Type B pancreatic cell (in vitro differentiated cells): ENCODE measurements at places on chromosomes 1 and 21.
A peak's percentile ranks its signal among the peaks of the same experiment; 100 is the strongest.

DNA sequence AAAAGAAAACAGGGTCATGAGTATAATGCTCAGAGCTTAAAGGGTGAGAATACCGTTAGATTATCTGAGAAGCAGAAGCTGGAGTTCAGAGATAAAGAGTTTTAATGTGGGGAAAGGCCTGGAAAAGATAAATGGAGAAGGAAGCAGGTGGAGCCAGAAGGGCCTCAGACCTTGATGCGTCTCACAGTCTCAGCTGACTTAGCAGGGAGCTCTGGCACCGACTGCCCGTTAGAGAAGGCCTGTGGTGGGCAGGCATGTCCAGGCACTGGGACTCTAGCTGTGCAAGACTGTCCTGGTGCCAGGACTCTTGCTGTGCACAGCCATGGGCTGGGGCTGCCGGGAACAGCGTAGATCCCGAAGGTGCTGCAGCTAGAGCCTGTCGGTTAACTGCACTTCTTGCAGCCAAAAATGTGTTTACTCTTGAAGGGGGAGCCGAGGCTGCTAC is 3.8 kb upstream of the SLAMF9 start:
- H3K4me3 ChIP-seq = no peak overlapping the region
- H3K36me3 ChIP-seq = no peaks in the 10 kb centered on the region
- peaks cover 13% of the 10 kb centered on the region for H3K27me3 ChIP-seq
- no peak for DNase-seq

DNA sequence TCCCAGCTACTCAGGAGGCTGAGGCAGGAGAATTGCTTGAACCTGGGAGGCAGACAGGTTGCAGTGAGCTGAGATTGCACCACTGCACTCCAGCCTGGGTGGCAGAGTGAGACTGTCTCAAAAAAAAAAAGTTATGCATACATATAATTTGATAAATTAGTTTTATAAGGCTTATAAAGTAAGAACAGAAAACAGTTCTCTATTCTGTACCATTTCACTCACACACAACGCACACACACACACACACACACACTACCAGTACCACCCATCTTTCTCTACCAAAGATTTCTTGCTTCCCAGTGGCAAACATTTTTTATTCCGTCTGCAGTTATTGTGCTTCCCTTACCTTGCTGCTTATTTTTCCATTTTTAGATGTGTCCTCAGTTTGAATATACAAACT is 46.4 kb upstream of the FASLG start:
- no peaks in the 10 kb centered on the region for H3K27me3 ChIP-seq
- no peak overlapping the region for H3K27ac ChIP-seq
- H3K36me3 ChIP-seq = peaks cover 25% of the 10 kb centered on the region

DNA sequence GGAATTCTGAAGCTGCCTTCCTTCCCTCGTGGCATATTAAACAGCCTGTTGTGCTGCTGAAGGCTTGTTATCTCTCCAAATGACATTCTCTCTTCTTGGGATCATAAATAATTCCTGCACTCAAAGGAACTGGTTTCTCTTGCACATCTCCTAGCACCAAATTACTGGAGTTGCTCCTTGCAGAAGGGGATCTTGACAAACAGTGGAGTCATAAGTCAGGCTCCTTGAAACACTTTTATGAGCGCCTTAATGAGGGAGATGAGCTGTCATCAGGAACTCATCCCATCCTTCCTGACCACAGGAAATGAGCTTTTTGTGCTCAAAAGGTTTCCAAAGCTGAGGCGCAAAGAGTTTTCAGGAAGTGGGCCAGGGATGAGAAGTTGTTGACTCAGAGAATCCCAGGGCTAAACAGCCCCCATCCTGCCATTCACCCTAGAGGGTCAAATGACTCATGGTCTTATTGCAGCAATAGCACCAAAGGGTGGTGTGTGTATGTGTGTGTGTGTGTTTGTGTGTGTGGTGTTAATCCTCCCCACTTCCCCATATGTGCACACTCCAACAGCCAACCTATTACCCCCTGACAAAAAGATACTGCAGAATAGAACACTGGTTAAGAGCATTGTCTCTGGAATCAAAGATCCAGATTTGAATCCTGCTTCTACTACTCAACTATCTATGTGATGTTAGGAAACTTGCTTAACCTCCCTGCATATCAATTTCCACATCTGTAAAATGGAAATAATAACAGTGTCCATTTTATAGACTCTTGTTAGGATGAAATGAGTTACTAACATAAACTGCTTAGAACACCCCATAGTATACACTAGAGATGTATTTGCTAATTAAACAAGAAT is 2.8 kb upstream of the PHC2 start:
- H3K27ac ChIP-seq = peak overlapping the region; percentile 21
- H3K27me3 ChIP-seq = no peaks in the 10 kb centered on the region
- H3K4me1 ChIP-seq = peaks cover 38% of the 10 kb centered on the region
- no peaks in the 10 kb centered on the region for H3K36me3 ChIP-seq
- no peak for DNase-seq
- no peak overlapping the region for H3K4me3 ChIP-seq

- H3K27ac ChIP-seq = peak overlapping the region; percentile 74
- H3K4me1 ChIP-seq = peaks cover 19% of the 10 kb centered on the region
- H3K27me3 ChIP-seq = peaks cover 16% of the 10 kb centered on the region
- H3K36me3 ChIP-seq = no peaks in the 10 kb centered on the region
- H3K4me3 ChIP-seq = no peak overlapping the region
- DNase-seq = no peak
Measured at GRCh38 chr1:232282498-232282897, 347.4 kb downstream of the SIPA1L2 start.

GRCh38 chr1:118339400-118340124 is 154.5 kb upstream of the SPAG17 start:
- no peaks in the 10 kb centered on the region for H3K36me3 ChIP-seq
- peaks cover 14% of the 10 kb centered on the region for H3K4me1 ChIP-seq

DNA sequence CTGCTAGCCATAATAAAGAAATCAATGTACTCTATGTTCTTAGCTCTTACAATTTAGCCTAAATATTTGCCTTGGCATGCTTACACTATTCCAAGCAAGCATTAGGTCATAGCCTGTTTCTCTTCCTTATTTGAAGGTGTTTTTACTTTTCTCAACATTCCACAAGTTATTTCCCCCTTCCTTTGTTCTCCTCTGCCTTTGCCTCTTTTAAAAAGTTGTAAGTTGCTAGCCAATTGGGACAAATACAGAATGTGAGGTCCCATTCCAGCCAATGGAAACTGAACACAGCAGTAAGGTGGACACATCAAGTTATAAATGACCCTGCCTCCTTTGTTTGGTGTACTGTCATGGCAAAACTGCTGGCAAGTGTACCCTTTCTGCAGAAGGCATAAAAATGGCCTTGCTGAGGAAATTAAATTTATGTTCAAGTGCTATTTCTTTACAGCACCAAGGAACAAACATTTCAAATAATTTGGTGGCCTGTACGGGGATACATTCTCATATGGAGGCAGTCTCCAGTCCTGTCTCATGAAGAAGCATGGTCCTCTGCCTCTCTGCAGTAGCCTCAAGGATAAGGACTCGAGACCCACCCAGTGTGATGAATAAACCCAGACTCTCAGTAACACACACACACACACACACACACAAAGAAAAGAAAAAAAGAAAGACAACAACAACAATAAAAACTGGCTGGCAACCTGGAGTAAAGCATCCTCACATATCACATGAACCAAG is 28.8 kb upstream of the FMO1 start:
- peak overlapping the region; percentile 24 for H3K27ac ChIP-seq
- H3K4me1 ChIP-seq = peaks cover 39% of the 10 kb centered on the region
- peak overlapping the region; percentile 77 for H3K4me3 ChIP-seq
- no peaks in the 10 kb centered on the region for H3K27me3 ChIP-seq
- DNase-seq = no peak

DNA sequence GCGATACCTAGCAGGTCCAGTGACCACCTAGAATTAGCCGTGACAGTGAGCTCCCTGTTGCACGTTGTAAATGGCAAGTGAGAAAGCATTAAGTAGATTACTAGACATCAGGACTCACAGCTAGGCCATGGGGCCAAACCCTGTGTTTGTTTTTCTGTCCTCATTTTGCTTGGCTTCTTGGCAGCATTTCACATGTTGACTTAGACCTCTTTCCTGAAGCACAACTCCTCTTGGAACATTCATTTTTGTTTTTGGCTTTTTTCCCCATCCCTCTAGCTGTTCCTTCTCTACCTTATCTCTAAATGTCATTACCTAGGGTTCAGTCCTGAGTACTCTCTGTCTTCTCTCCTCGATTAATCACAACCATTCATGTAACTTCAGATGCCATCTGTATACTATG is 16.9 kb upstream of the PTPN14 start:
- H3K4me3 ChIP-seq = no peak overlapping the region
- no peak for DNase-seq
- H3K36me3 ChIP-seq = no peaks in the 10 kb centered on the region
- H3K27me3 ChIP-seq = no peaks in the 10 kb centered on the region
- peaks cover 6% of the 10 kb centered on the region for H3K4me1 ChIP-seq

GRCh38 chr1:29827237-29827750 is 591.0 kb downstream of the PTPRU start:
- H3K4me1 ChIP-seq = no peaks in the 10 kb centered on the region
- no peak overlapping the region for H3K4me3 ChIP-seq
- H3K36me3 ChIP-seq = no peaks in the 10 kb centered on the region
- DNase-seq = no peak
- peaks cover 19% of the 10 kb centered on the region for H3K27me3 ChIP-seq
- no peak overlapping the region for H3K27ac ChIP-seq

- peaks cover 16% of the 10 kb centered on the region for H3K27me3 ChIP-seq
- no peaks in the 10 kb centered on the region for H3K36me3 ChIP-seq
- no peak for DNase-seq
- H3K27ac ChIP-seq = no peak overlapping the region
- no peak overlapping the region for H3K4me3 ChIP-seq
Measured at GRCh38 chr1:34965597-34965996, 19.6 kb downstream of the TMEM35B start.

- no peak overlapping the region for H3K4me3 ChIP-seq
- peaks cover 7% of the 10 kb centered on the region for H3K36me3 ChIP-seq
- peaks cover 17% of the 10 kb centered on the region for H3K4me1 ChIP-seq
- H3K27ac ChIP-seq = peak overlapping the region; percentile 41
Measured at GRCh38 chr1:110065841-110066240, 4.6 kb downstream of the ALX3 start.

DNA sequence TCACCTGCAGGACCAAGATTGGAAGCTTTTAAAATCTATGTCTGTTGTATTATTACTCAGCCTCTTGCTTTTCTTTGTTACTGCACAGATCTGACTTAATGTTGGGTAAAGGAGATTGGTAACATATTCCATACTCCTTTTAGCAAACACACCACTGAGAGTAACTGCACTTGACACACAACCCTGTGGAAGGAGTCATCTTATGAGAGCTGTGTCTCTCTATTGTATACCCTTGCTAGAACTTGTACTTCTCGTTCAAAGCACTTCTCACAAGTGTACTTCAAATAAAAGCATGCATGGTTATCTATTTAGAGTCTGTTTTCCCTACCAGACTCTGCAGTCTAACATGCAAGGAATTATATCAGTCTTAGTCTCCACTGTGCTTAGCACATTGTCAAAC is 813.4 kb downstream of the ADGRL2 start:
- no peak overlapping the region for H3K4me3 ChIP-seq
- no peaks in the 10 kb centered on the region for H3K4me1 ChIP-seq
- H3K27ac ChIP-seq = no peak overlapping the region
- no peaks in the 10 kb centered on the region for H3K27me3 ChIP-seq
- no peak for DNase-seq

- H3K4me1 ChIP-seq = peaks cover 78% of the 10 kb centered on the region
- H3K27ac ChIP-seq = peak overlapping the region; percentile 95
- no peaks in the 10 kb centered on the region for H3K27me3 ChIP-seq
- DNase-seq = peak; percentile 66
- H3K36me3 ChIP-seq = no peaks in the 10 kb centered on the region
Measured at GRCh38 chr1:234958066-234958705, 170.5 kb downstream of the TOMM20 start.

- H3K36me3 ChIP-seq = no peaks in the 10 kb centered on the region
- peaks cover 3% of the 10 kb centered on the region for H3K27me3 ChIP-seq
- peaks cover 25% of the 10 kb centered on the region for H3K4me1 ChIP-seq
- H3K27ac ChIP-seq = peak overlapping the region; percentile 93
- DNase-seq = no peak
Measured at GRCh38 chr1:101307985-101308689, 71.3 kb downstream of the S1PR1 start.

- no peaks in the 10 kb centered on the region for H3K27me3 ChIP-seq
- H3K27ac ChIP-seq = peak overlapping the region; percentile 77
- H3K4me1 ChIP-seq = peaks cover 23% of the 10 kb centered on the region
- no peak for DNase-seq
- no peak overlapping the region for H3K4me3 ChIP-seq
- H3K36me3 ChIP-seq = no peaks in the 10 kb centered on the region
Measured at GRCh38 chr1:6354659-6355317, 38.8 kb downstream of the ACOT7 start.

DNA sequence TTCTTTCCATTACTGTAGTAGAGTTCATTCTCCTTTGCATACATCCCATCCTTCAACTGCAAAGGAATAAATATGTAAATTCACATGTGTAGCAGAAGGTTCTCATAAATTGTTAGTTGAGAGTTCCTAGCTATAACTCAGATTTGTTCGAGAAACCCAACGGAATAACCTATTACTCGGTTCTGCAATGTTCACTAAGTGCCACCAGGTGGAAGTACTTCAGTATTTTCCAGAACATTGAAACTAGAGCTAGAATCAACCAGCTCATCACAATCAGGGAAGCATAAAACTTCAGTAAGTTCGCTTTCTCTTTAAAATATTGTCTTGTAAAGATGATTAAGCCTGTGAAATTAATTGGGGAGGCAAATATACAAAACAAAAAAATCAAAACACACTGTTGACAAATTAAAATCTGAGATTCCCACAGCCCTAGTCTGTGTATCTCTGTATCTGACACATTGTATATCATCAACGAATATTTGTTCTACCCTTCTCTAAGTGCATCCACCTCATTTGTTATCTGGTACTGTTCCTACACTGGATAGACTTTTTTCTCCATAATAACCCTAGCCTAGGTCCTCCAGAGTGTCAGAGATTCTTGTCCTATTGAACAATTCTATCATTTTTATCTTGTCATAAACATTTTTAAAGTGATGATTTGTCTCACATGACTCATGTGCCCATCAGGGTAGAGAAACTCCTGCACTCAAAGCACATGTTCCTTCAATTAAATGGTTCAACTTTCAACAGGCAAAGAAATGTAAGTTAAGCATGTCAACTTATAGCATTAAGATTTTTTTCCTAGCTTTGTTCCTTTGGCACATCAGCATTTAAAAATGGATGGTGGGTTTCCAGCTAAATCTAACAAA is 31.9 kb downstream of the MROH9 start:
- H3K36me3 ChIP-seq = no peaks in the 10 kb centered on the region
- H3K27me3 ChIP-seq = peaks cover 11% of the 10 kb centered on the region
- DNase-seq = no peak
- H3K4me3 ChIP-seq = no peak overlapping the region
- no peak overlapping the region for H3K27ac ChIP-seq
- no peaks in the 10 kb centered on the region for H3K4me1 ChIP-seq

- peaks cover 8% of the 10 kb centered on the region for H3K4me1 ChIP-seq
- H3K36me3 ChIP-seq = no peaks in the 10 kb centered on the region
- DNase-seq = no peak
- no peak overlapping the region for H3K4me3 ChIP-seq
- no peaks in the 10 kb centered on the region for H3K27me3 ChIP-seq
Measured at GRCh38 chr1:97105531-97105930, 383.9 kb downstream of the PTBP2 start.

GRCh38 chr1:19465123-19465522 is 20.2 kb downstream of the CAPZB start:
- no peak overlapping the region for H3K4me3 ChIP-seq
- peaks cover 8% of the 10 kb centered on the region for H3K36me3 ChIP-seq
- no peak for DNase-seq
- H3K27ac ChIP-seq = no peak overlapping the region
